Activated CD8-positive, alpha-beta memory T cell treated with anti-CD3 and anti-CD28 coated beads, Interleukin-2, amount 50 U/mL, for 4 hours (primary cell): ENCODE measurements at places on chromosomes 3 and 15.

DNA sequence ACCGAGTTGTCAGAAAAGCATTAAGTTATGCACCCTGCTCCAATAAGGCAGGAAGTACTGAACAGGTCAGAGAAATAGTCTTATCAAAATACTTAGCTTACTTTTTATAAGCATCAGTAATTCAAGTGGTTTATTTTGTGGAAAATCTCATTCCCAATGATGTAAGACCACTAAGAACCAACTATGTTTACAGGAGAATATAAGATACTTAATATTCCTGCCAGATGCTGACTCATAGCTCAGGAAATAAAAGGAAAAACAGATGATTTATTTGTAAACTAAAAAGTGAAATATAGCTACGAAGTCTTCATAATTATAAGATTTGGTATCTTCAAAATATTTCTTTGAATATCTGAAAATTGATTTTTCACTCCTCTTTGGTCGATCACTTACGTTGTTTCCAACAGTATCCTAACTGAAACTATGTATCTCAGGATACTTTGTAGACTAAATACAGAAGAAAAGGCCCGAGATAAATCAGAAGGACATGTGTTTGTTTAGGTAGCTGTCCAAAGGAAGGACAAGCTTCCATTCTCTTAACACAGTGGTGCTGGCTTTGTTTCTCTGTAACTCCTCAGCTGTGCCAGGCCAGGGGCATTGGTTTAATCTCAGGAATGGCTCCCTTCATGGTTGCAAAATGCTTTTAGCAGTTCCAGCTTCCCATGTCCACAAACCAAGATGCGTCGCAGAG lies 295.8 kb downstream of the GBE1 start:
- DNase-seq: no peak

GRCh38 chr3:156617781-156618180 lies 56.6 kb upstream of the TIPARP start:
- no peak for DNase-seq

DNA sequence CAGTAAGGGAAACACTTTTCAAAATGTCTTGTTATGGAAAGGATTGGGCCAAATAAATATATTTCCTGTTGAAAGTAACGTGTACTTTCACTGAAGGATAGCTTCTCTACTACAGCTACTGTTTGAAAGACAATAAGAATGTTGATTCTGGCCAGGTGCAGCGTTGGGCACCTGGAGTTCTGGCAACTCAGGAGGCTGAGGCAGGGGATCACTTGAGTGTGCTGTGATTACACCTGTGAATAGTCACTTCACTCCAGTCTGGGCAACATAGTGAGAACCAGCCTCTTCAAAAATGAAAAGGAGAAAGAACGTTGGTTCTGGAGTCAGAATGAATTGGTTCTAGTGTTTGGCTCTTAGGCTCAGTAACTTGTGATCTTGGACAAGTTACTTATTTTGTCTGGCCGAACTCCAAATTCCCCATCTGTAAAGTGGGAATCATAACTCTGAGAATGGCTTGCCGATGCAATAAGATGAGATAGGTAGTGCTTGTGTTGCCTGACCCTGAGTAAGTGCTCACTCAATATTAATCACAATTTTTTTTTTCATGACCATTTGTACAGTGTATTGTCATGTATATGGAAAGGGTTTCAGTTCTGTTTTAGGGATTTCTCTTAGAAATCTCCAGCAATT lies 310.8 kb downstream of the PTPRG start:
- DNase-seq: no peak

DNA sequence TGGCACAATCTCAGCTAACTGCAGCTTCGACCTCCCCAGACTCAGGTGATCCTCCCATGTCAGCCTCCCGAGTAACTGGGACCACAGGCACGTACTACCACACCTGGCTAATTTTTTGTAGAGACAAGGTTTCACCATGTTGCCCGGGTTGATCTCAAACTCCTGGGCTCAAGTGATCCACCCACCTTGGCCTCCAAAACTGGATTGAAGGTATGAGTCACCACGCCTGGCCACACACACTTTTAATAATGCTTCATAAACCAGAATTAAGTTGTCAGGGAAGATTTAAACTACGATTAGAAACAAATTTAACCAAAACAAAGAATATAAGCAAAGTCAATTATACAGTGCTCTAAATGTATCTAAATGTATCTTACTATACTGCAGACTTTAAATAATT lies 87.5 kb downstream of the LRRFIP2 start:
- no peak for DNase-seq
